ENCODE measurements at places on chromosomes 5 and 9.

DNA sequence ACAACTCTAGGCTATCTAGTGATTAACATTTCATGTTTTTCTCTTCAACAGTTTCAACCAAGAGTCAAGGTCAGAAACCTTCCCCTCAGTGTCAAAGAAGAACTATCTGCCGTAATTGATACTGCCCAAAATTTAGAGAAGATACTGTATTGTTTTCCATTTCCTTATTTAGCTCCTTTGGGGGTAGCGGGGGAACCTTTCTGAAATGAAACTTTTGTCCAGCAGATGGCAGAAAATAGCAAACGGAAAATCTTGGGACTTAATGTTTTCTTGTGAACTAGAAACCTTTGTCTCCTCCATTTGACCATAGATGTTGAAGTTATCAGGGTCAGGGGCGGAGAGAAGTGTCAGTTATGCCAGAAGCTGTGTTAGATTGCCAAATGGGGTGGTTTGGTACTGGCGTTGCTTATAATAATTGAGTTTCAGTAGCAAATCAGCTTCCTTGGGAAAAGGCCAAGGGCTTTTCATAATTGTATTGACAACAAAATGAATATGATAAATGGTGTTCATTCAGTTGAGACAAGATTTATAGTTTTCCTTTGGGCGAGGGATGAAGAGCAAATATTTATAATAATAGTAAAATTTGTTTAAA lies 101.7 kb upstream of the TLX3 start:
- DNase-seq, result no peak

DNA sequence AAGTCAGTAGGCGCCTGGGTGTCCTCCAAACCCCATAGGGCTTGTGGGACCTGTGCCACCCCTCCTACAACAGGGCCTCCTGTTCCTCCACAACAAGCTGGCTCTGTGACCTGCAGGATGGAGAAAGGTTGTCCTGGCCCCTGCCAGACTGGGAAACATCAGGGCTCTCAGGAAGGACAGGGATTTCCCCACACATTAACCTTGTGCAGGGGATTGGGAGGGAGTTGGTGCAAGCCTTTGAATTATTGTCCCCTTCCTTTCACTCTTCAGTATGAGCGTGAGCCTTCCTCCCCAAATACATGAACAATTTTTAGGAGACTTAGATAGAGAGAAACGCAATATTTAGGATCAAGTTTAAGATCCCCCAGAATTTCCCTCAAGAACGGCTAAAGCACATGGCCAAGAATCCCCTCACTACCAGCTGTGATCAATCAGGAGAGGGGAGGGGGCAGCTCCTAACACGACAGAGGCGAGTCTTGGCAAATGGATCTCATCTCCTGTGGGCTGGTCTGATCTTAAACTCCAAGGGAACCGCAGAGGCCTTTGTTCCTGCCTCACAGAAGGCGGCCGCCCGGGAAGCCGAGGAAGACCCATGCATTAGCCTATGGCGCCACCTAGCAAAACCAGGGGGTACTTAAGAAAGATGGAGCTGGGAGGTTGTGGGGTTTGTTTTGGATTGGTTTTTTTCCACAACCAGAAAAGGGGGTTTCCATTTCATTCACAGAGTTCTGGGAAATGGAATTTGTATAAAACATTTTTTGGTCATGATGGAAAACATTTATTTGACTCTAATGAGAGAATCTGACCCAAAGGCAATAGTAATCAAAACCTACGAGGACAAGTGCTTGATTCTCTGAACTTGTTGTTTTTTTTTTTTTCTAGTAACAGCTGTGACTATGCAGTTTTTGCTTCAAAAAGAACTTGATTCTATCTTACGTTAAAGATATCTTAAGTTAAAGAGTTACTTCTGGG lies 36.1 kb upstream of the OSMR start:
- peak; percentile 86 for DNase-seq

GRCh38 chr9:20632705-20633104 lies 10.4 kb upstream of the MLLT3 start:
- DNase-seq, result no peak

- no peak for DNase-seq
Observed at GRCh38 chr9:110452227-110452801, 114.7 kb upstream of the TXNDC8 start.

- DNase-seq, result no peak
Observed at GRCh38 chr9:112065806-112066606, 109.1 kb downstream of the SUSD1 start.

DNA sequence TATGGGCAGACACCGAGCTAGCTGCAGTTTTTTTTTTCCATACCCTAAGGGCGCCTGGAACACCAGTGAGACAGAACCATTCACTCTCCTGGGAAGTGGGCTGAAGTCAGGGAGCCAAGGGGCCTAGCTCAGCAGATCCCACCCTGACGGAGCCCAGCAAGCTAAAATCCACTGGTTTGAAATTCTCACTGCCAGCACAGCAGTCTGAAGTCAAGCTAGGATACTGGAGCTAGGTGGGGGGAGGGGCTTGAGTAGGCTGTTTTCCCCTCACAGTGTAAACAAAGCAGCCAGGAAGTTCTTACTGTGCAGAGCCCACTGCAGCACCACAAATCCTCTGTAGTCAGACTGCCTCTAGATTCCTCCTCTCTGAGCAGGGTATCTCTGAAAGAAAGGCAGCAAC lies 151.7 kb upstream of the HCN1 start:
- no peak for DNase-seq

- peak; percentile 3 for DNase-seq
Observed at GRCh38 chr9:18791074-18791473, 241.9 kb downstream of the SAXO1 start.

DNA sequence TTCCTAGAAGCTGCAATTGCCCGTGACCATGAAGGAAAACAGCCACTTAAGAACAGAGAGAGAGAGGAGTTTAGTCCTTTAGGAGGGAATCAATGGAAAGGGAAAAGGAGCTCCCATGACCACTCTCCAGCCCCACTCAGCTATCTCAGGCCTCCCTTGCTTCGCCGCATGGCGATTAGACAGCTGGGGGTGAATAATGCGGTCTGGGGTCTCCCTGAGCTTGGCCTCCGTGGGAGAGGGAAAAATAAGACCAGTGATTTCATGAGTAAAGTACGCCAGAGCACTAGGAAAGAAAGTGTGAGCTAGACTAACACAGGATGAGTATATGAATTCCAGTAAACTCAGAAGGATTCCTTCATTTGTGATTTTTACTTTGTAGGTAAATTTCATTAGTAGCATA lies 180.3 kb downstream of the TRIO start:
- DNase-seq, result peak; percentile 78

DNA sequence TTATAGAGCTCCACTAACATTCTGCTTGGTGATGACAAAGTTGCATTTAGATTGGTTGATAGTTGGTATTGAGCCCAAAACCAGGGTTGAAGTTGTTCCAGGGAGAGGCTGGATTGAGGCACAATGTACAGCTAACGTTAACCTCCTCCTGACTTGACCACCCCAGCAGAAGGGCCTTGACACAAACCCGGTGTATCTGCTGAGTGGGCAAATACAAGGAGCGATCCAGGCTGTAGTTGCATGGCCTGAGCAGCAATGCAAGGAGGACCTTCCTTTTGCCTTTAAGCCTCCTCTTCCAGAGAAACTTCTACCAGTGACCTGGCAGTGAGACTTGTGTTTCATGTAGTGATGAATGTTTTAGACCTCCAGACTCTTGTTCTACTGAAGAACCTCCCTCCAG lies 66.2 kb upstream of the GAS1 start:
- DNase-seq, result no peak

- DNase-seq, result no peak
Observed at GRCh38 chr9:69937360-69937759, 106.3 kb upstream of the MAMDC2 start.

DNA sequence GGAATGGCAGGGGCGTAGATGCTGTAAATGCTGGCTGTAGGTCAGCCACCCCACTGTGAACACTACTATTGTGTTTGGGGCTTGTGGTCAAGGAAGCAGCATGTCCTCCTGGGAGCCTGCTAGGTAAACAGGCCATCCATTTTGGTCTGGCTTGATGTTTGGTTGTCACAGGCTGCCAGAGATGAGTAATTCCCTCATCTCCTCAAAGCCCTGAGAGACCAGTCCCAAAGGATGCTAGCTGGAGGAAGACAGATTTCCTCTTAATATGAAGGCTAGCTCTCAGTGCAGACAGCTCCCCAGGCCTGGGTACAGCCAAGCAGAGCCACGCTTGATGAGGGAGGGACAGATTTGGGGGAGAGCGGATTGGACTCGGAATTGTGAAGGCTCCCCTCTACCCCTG lies 72.5 kb upstream of the MAP1B start:
- no peak for DNase-seq

- no peak for DNase-seq
Observed at GRCh38 chr9:129569502-129570449, 51.1 kb downstream of the C9orf50 start.

Measured in NCI-H187 (cell line).